ENCODE measurements at places on chromosomes 4 and X. TPM values are rescaled to one million over a fixed set of nuclear protein-coding genes. Genes with fewer than 3 reads are reported as not detected.

Gene TRAPPC2
- total RNA-seq = 17.4 TPM

Gene SMIM10L2A
- 1.1 TPM for total RNA-seq

Gene ARR3
- total RNA-seq = not detected

Gene CD99
- 167 TPM for total RNA-seq

Gene ARX
- not detected for total RNA-seq

Gene CENPC
- total RNA-seq = 37.1 TPM

DNA sequence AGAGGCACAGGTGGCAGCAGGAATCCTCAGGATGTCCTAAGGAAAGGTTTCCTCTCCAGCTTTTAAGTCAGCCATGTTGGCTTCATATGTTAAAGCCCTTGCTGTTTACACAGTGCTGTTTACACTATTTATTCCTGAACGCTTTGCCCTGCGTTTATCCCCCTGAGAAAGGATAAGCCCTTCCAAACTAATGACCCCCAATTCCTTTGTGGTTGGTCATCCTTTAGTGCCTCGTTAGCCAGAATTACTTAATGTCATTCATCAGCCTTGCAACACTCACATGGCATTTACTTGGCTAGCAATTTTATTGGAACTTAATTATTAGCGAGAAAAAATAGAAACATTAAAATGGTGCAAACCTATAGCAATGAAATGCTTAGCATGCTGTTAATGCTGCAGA lies 23.8 kb downstream of the VCX2 start:
- DNase-seq = no peak

- DNase-seq = no peak
Observed at GRCh38 chr4:186767794-186768193, 44.1 kb upstream of the FAT1 start.

- DNase-seq = peak; percentile 53
Observed at GRCh38 chrX:24259544-24260240, 54.2 kb downstream of the SUPT20HL2 start.

DNA sequence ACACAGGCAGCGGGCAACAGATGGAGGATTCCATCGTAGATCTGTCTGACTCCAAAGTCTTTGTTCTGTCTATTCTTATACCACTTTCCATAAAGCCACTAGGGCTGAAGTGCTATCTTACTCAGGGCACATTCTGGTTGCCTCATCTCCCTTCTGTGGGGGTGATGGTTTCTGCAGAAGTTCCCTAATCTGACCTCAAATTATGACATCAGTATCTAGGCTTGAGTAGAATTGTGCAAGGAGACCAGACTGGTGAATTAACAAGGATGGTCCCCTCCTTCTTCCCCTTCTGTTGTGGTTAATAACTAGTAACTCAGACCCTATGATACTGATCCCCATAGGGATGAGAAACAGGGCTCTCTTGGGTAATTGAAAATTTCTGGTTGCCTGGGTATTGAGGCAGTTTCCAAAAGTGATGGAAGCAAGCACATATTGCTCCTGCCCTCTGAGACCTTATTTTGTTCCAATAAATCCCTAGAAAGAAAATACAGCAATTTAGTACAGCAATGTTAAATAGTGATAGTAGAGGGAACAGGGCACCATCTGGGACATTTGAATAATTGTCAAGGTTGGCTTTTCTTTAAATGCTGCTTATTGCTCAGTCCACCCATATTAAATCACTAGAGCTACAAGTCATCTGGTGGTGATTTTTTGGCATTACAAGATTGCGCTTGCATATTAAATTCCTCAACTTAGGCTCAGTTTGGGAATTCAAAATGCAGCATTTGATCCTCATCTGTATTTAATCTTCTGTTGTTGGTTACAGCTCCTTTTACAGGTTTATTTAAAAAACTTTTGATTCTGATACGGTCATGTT lies 57.3 kb upstream of the AP1S2 start:
- no peak for DNase-seq

DNA sequence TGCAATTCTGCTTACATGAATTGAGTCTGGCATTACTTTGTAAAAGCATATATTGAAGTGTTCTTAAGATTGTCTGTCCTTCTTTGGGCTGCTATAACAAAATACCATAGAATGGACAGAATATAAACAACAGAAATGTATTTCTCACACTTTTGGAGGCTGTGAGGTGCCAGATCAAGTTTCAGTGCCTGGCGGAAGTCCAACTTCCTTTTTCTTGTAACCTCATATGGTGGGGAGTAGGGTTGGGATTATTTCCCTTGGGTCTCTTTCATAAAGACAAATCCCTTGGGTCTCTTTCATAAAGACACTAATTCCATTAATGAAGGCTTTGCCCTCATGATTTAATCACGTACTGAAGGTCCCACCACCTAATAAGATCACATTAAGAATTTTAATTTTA lies 199.3 kb upstream of the GRID2 start:
- DNase-seq = no peak

- no peak for DNase-seq
Observed at GRCh38 chrX:138128027-138128671, 562.2 kb downstream of the ZIC3 start.

- DNase-seq = no peak
Observed at GRCh38 chr4:139619644-139620043, 46.0 kb upstream of the MGST2 start.

DNA sequence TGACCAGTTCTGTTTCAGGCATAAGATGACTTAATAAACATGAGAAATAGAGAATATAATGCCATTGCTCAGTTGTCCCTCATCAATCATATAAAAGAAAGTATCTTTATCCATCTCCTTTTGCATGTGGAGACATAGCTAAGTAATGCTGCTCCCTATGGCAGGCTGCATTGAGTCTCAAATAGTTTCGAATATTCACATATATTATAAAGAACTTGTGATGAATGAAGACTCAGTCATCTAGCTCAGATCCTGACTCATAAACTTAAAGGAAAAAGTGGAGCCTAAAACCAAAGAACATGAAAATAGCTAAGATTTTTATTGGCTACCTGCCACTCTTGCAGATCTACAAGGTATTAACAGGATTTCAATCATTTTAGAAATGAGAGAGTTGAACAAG lies 11.7 kb upstream of the TLL1 start:
- no peak for DNase-seq

DNA sequence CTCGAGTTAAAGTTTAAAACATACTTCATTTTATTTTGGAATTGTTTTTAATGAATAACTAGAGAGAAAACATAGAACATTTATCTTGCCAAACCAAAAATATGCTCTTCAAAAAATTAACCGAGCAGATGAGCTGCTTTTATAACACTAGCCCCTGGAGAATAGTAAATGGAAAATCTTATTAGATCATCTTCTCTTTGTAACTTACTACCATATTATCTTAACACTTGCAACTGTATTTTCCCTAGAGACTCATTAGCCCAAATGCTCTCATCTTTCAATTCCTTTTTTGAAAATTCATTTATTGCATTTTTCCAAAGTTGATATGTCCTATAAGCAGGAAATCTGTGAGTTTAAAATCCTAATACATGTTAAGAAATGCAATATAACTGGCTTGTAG lies 143.3 kb downstream of the CAMK2D start:
- DNase-seq = no peak

DNA sequence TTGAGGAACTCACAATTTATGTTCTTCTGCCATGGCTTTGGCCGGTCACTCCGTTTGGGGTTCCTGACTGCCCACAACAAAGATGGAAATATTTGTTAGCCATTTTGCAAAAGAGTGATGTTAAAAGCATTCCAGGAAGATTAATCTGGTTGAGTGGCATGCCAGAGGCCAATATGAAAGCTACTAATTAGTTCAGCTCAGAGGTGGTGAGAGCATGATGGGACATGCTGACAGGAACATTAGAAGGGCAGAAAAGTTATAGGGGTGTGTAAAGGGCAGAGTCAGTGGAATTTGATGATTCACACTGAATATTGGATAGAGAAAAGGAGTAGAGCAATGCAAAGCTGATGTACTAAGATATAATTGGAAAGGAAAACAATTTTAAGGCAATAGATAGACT lies 94.4 kb downstream of the TLL1 start:
- DNase-seq = no peak

DNA sequence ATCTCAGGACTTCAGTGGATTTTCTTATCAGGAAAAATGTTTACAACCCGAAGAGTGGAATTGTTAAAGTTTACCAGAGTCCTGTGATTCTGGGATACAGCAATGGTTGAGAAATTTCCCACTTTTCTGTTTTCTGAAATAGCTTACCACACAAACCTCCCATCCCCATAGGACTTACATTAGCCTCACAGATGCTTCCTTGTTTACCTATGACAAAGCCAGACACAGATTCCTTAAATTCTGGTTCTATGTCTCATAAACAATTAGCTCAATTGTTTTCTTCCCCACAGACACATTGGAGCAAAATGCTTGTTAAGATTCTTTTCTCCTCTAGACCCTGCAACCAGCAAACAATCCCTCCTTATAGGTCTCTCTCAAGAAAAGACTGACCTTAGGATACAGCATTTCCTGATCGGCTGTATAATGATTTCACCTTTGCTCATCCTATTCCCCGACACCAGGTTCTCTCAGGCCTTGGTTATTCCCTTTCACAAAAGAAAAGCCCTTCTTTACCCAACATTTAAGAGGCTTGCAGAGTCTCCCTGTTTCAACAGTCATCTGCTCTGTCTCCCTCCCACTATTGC lies 886.2 kb downstream of the ARAP2 start:
- DNase-seq = no peak

DNA sequence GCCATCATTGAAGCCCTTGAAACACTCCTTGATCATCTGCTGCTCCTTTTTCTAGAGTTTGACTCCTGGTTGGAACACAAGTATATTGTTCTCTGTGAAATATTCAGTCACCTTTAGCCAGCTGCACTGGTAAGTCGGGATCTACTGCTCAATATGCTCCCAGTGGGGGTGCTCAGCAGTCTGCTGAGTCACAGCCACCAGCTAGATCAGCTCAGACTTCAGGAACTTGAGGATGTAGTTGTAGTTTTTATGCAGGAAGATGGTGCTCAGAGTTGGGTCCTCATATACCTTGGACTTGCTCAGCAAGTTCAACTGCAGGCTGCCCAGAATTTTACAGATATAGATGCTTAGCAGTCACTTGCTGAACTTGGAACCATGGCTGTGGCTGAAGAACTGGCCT lies 202.5 kb upstream of the RPL34 start:
- DNase-seq = no peak

DNA sequence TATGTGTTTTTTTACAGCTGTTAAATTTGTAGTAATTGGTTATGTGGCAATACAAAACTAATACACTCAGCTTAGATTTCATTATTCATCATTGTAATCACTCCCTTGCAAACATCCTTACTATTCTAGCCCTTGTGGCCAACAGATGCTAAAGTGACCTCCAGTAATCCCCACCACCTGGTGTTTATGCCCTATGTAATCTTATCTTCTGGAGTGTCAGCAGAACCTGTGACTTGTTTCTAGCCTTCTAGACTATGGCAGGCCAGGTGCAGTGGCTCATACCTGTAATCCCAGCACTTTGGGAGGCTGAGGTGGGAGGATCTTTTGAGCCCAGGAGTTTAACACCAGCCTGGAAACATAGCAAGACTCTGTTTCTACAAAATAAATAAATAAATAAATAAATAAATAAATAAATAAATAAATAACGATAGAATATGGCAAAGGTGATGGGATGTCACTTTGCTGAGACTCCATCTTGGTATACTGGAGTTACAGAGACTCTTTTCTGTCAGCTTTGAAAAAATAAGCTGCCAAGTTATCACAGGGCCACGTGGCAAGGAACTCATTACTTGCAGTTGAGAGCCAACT lies 12.3 kb upstream of the TSR2 start:
- no peak for DNase-seq

DNA sequence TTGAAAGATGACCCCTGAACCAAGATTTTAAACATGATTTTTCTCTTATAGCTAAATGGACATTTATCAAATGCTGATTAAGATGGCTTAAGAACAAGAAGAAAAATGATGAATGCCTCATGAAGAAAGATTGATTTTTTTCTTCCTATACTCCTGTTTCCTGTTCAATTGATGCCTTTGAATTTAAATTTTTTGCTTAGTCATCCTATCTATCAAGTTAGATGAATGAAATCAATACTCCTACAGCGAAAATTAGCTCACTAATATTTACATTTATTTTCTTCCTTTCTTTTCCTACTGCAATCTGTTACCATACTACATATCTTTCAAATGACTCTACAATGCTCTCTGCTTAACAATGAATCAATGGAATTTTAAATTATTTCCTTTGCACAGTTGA lies 773.6 kb upstream of the DIAPH2 start:
- DNase-seq = no peak

DNA sequence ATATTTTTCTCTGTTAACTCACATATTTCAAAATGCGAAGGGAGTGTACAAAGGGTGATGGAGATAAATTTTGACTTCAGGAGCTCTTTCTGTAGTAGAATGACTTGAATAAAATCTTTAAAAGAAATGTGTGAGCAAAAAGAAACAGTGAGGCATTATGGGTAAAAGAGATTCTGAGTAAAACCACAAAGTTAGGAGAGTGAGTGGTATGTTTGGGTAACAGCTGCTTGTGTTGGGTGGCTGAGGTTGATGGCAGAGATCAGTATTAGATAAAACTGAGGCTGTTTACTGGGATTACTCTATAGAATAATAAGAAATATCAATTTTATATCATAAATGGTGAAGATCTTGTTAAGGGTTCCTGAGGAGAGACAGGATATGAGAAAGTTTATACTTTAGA lies 434.2 kb upstream of the AMOT start:
- DNase-seq = no peak

- DNase-seq = no peak
Observed at GRCh38 chr4:103786014-103786413, 66.2 kb upstream of the TACR3 start.

DNA sequence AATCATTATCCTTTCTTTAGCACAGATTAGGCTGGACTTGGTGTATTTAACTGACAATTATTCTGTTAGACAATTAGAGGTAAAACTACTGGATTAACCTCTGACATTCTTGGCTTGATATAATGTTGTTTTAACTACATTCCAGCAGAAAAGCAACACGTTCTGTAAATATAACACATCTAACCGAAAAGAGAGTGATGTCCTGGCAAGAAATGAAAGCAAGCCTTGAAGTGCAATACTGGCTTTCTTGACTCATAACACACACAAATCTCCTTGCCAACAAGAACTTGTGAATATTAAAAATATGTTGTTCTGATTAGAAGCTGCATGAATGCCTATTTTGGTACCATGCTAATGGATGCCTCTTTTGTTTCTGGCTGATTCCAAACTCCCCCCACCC lies 76.4 kb downstream of the EFHC2 start:
- no peak for DNase-seq

- DNase-seq = no peak
Observed at GRCh38 chr4:18570370-18570769, 548.8 kb upstream of the LCORL start.

GRCh38 chrX:140764401-140764919 lies 54.9 kb downstream of the LINC00632 start:
- DNase-seq = no peak

DNA sequence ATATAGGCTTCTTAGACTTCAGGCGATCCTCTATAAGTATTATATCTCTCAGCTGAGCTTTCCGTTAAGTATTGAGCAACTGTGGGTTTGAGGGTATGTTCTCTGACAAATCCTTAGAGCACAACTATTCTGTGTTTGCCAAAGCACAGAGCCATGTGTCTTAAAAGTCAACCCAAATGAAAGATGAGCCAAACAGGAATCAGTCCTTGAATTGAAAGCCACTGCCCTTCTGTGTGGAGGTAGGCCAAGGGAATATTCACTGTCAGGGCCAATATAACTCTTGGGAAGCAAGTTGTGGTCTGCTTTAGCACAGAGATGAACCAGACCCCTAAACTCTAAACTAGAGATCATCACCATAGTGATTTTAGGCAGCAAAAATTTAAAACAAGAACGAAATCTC lies 164.0 kb downstream of the STAG2 start:
- no peak for DNase-seq

Data from ureter (tissue), 1 donor.